ENCODE measurements at places on chromosomes 3 and 15.
A peak's percentile ranks its signal among the peaks of the same experiment; 100 is the strongest.

- no peak for DNase-seq
Measured at GRCh38 chr15:38187630-38188313, 64.9 kb upstream of the SPRED1 start.

- no peak for DNase-seq
Measured at GRCh38 chr3:25611193-25611592, 53.5 kb downstream of the TOP2B start.

- DNase-seq = no peak
Measured at GRCh38 chr3:183486472-183486871, 58.1 kb upstream of the MCF2L2 start.

DNA sequence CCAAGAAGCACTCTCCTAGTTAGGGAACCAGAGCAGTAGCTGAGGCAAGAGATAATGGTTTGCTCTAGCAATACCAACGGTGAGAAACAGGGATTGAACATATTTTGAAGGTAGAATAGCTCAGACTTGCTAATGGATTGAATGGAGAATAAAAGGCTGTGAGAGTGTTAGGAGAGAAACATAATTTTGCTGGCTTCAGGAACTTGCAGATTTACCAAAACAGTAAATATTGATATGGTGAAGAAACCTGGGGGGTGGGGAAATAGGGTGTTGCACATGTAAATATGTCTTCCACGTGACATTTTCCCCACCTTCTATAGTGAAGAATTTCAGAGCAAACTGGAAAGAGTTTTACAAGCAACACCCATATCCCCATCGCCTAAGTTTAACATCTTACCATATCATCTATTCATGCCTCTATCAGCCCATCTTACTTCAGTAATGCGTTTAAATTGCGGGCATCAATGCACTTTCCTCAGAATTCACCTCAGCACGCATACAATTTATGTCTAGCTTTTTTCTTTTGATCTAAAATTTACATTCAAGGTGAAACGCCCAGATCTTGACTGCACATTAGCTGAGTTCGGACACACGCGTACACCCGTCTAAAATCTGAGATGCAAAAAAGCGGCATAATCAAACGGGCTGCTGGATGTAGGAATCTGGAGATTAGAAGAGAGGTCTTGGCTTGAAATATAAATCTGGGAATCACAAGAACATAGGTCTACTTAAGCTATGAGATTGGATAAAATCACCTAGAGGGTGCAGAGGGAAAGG lies 891 bp upstream of the NR1D2 start:
- no peak for DNase-seq

- DNase-seq = peak; percentile 17
Measured at GRCh38 chr15:100601163-100601562, 821 bp downstream of the LINS1 start.

DNA sequence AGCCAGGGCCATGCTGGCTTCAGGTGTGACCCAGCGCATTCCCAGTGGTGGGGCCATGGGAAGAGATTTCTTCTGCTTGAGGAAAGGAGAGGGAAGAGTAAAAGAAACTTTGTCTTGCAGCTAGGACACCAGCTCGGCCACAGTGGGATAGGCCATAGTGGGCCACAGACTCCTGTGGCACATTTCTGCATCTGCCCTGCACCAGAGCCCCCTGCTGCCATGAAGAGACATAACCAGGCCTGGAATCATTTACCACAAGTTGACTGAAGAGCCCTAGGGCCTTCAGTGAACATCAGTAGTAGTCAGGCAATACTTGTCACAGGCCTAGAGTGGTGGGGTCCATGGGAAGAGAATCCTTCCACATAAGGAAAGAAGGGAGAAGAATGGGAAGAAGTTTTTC lies 411.4 kb upstream of the ARL6 start:
- no peak for DNase-seq

DNA sequence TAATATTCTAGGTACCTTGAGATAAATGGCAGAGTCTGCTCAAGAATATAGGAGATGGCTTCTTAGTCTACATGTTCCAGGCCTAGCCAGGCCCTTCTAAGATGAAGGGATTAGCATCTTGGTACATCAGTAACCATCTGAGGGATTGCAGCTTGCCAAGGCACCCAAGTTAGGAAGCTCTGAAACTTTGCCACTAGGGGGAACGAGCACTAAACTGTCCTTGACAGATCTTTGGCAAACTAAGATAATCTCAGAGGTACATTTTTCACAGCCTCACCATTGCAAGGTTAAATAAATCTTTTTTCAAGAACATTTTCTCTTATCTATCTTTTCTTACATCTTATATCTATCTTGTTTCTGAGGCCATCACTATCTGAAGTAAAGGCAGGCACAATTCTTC lies 351.2 kb downstream of the RAP2B start:
- peak; percentile 17 for DNase-seq

- DNase-seq = no peak
Measured at GRCh38 chr15:47669221-47669620, 48.1 kb upstream of the SEMA6D start.

DNA sequence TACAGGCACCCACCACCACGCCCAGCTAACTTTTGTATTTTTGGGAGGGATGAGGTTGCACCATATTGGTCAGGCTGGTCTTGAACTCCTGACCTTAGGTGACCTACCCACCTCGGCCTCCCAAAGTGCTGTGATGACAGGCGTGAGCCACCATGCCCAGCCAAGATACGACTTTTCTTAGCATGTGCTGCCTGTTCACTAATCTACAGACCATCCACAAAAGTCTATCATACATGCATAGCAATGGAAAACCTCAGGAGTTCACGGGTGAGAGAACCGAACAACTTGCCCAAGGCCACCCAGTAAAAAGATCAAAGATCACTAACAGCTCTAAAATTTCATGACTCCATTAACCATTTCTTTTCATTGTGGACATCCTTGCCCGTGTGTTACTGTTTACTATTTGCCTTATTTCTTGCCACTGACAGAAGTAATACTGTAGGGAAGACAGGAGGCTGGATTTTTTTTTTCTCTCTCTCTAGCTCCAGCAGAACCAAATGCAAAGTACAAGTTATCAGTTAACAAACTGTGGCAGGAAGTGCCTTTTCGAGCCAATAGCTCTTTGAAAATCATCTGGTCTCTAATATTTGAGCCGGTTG lies 92.3 kb downstream of the FOXP1 start:
- DNase-seq = no peak

GRCh38 chr3:39275963-39276593 lies 3.8 kb downstream of the CX3CR1 start:
- DNase-seq = no peak

GRCh38 chr3:126930936-126931600 lies 51.8 kb upstream of the PLXNA1 start:
- DNase-seq = no peak

DNA sequence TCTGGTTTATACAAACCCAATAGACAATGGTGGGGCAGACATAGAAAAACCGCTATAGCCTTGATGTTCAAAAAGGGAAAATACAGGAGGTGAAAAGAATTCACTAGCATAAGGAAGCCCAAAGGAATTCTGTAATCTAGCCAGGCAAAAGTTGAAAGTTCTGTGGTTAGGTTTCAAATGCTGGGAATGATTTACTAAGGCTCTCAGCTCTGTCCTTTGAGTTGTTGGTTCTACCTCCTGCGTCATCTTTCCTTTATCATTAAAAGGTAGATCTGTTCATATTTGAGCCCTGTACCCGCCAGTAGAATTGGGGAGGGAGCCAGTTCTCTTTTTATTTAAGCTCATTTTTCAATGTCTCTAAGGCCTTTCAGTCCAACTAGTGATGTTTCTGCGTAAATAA lies 866.5 kb downstream of the IGSF11 start:
- DNase-seq = no peak

DNA sequence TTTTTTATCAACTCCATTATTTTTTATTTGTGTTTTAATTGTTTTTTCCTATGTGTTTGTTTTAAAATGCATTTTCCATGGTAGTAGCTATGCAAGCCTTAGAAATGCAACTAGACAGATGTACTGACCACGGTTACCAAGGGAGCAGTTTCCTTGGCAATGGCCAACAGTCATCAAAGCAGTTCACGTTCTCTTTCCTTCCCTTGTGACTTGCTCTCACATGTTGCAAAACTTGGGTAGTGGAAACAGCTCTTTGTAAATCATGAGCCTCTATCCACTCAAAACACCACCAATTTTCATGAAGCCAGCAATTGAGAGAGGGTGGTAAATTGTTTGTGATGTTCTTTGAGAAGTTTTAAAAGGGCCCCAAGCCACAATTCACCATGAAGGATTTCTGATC lies 499.4 kb upstream of the MDFIC2 start:
- DNase-seq = no peak

GRCh38 chr3:169083163-169083562 lies 580.3 kb downstream of the MECOM start:
- no peak for DNase-seq

DNA sequence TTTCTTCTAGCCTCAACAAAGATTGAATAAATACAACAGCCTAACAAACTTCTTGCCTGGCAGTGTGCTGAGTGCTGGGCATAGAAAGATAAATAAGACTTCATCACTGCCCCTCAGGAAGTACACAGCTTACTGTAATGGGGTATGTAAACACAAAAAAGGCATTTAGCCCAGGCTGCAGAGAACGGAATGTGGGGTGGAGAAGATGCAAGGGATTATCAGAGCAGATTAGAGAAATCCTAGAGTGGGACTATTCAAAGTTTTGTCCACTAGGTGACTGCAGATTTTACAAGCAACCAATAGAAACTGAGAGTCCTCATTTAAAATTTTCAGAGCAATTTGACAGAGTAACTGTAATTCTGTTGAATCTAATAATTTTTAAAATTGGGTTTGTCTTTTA lies 35.4 kb upstream of the TSC22D2 start:
- no peak for DNase-seq

- DNase-seq = no peak
Measured at GRCh38 chr3:15404767-15405166, 22.6 kb downstream of the METTL6 start.

- DNase-seq = no peak
Measured at GRCh38 chr3:125401402-125401801, 26.3 kb upstream of the ZNF148 start.

DNA sequence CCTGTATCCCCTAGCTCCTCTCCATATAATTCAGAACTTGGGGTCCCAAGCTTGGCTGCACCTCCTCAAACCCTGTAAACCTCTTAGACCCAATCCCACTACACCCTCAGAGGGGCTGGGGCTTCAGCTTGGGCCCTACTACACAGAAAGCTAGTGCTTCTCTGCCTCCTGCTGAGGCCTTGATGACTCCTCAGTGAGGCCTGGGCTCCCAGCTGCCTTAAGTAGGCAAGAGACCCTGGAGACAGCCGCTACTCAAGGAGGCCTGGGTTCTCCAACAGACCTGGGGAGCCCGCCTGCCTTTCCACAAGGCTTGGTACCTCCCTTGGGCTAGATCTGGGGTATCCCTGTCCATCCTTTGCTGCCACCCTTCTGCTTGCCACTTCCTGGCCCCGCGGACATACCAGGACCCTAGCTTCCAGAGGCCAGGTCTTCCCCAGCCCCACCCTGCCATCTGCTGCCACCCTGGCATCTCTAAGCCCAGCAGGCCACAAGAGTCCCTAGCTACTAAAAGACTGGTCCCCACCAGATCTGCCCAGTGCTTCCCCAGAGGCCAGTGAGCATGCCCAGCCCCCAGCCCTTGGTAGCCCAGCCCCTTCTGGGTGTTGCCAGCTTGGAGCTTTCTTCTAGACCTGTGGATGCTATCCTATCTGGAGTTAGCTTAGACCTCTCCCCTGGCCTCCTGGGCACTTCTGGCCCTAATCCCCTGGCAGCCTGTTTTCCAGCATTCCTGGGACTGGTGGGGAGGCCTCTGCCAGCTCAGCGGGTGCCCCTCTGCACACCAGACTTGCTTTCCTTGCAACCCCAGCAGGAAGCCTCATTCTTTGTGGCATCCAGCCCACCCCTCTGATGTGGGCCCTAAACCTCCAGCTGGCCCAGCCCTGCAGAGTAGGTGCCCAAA lies 13.7 kb downstream of the C15orf39 start:
- no peak for DNase-seq

- DNase-seq = no peak
Measured at GRCh38 chr3:132569580-132569979, 27.5 kb upstream of the ACKR4 start.

- no peak for DNase-seq
Measured at GRCh38 chr3:61157414-61157813, 93.8 kb downstream of the FHIT start.

DNA sequence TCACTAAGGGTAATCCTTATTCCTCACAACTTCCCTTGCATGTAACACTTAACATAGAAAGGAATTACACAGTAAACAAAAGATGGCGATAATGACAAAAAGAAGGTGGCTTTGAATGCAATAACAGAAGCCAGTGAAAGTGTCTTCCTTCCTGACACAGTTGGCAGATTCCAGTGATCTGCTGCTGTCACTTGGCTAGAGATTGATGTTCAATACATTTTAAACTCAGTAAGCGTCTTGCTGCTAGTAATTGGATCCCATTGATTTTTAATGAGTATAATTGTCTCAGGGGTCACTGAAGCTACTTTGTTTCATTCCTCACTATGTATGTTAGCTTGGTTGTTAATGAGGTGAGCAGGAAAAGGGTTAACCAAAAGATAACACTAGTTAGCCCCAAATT lies 692.7 kb downstream of the NTRK3 start:
- DNase-seq = no peak

- DNase-seq = no peak
Measured at GRCh38 chr15:90960298-90961091, 5.8 kb downstream of the RCCD1 start.

- no peak for DNase-seq
Measured at GRCh38 chr15:59223736-59224135, 17.1 kb downstream of the LDHAL6B start.

- DNase-seq = no peak
Measured at GRCh38 chr3:16013568-16013967, 160.9 kb upstream of the GALNT15 start.

- no peak for DNase-seq
Measured at GRCh38 chr3:55252921-55253320, 234.2 kb downstream of the WNT5A start.

- no peak for DNase-seq
Measured at GRCh38 chr3:23867838-23868237, 49.0 kb downstream of the NKIRAS1 start.

DNA sequence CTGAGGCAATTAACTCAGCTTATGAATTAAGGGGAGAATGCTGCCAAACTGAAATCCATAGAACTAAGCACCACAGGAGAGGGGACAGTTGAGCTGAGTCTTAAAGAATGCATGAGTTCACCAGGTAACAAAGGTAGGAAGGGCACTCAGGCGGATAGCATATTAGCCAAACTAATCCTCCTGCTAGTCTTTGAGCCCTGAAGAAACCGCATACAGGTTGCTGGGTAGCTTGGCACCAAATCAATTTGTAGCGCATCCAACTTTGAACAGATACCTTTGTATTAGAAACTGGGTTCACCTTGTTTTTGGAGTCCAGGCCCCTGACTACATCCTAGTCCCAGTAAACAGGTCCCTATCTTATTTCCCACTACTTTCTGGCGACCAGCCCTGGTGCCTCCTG lies 93.7 kb downstream of the FRMD4B start:
- no peak for DNase-seq

- no peak for DNase-seq
Measured at GRCh38 chr15:101198800-101199199, 53.0 kb downstream of the CHSY1 start.
